ENCODE measurements at places on chromosomes 3 and 15.

DNA sequence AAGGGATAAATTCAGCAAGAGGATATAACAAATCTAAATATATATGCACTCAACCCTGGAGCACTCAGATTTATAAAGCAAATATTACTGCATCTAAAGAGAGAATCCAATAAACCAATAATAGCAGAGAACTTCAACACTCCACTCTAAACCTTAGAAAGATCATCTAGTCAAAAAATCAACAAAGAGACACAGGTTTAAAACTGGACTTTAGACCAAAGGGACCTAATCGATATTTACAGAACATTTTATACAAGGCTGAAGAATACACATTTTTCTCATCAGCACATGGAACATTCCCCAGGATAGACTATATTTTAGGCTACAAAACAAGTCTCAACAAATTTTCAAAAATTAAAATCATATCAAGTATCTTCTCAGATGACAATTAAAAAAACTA is 379.0 kb downstream of the GBE1 start:
- DNase-seq: no peak

DNA sequence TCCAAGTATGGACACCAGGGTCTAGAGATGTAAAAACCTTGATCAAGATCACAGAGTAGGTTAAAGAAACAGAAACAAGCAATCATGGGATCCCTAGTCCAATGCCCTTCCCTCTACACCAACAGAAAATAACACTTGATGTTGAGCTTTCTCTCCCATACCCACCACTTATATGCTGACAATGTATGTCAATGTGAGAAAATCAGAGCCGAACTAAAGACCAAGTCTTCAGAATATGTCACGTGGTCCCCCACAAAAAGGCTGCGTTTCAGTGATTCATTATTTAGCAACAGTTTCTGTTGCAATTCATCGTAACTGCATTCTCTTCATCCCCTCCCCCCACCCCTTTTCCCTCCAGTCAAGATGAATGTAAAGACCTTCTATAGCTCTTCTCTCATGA is 278.9 kb upstream of the STT3B start:
- DNase-seq: no peak

GRCh38 chr3:170572665-170573253 is 13.1 kb downstream of the SLC7A14 start:
- DNase-seq: no peak

DNA sequence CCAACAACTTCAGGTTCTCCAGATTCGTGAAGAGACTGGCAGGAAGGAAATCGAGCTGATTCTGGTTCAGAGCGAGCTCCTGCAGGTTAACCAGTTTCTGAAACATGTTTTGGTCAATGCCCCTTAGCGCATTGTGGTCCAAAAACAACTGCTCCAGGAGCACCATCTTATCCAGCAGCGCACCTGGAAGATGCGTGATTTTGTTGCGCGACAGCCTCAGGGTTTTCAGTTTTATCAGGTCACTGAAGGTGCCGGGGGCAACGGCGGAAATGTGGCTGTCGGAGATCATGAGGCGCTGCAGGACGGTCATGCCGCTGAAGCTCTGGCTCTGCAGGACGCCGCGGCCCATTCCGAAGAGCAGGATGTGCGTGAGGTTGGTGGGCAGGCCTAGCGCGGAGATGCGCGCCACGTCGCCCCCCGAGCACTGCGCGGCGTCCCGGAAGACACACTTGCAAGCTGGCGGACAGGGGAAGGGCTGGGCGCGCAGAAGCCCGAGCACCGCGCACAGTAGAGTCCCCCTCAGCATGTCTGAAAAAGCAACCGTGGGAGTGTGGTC is 1.2 kb downstream of the GP5 start:
- DNase-seq: no peak

GRCh38 chr3:98784666-98785600 is 21.8 kb downstream of the ST3GAL6 start:
- DNase-seq: no peak

DNA sequence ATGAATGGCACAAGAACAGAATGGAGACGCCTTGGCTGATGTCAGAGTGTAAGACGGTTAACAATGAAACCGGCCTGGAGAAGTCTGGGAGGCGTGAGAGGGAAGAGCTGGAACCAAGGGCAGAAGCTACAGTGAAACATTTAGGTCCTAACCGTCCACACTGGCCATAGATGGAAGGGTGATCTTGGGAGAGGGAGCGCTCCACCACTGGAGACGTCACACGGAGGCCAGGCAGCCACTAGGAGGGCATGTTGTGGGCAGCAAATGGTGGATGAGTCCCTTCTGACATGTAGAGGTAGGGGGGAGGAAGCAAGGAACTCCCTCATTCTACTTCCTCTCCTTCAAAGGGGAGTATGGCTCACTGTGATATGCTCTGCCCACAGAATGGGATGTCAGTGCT is 23.8 kb downstream of the FEM1B start:
- DNase-seq: no peak

- DNase-seq: no peak
Observed at GRCh38 chr3:99479768-99480167, 158.6 kb upstream of the COL8A1 start.
